ENCODE measurements at places on chromosomes 2 and 18.

GRCh38 chr2:46858702-46859090 lies 56.9 kb downstream of the MCFD2 start:
- DNase-seq, result peak; percentile 88

DNA sequence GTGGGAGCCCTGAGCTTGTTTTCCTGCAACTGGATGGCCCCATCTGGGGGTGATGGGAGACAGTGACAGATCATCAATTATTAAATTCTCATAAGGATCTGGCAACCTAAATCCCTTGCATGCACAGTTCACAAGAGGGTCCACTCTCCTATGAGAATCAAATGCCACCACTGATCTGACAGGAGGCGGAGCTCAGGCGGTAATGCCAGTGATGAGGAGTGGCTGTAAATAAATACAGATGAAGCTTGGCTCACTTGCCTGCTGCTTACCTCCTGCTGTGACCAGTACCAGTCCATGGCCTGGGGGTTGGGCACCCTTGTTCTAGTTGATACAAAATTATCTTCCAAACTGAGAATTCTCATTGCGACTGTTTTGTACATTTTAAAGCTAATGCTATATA lies 258.6 kb downstream of the CTNNA2 start:
- DNase-seq, result no peak

DNA sequence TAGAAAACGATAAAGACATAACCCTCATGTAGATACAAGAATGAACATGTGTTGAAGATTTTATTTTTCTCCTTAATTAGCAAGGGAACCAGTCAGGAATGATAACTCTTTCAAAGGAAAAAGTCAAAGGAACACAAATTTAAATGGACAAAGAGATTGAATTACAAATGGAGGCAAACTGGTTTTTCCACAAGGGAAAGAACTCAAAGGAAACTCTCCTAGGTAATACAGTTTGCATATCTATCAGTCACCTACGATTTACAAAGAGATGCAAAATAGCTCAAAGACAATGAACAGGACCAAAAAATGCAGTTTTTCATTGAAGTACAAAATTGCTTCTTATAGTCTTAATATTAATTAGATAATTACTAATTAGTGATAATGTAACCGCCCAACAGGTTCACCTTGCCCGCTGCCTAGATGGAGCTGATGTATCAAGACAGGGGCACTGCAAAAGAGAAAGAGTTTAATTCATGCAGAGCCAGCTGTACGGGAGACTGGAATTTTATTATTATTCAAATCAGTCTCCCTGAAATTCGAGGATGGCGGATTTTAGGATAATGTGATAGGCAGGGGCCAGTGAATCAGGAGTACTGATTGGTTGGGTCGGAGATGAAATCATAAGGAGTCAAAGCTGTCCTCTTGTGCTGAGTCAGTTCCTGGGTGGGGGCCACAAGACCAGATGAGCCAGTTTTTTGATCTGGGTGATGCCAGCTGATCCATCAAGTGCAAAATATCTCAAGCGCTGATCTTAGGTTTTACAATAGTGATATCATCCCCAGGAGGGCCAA lies 151.0 kb downstream of the TMEM17 start:
- no peak for DNase-seq

GRCh38 chr2:207876842-207877535 lies 107.3 kb upstream of the FZD5 start:
- no peak for DNase-seq

DNA sequence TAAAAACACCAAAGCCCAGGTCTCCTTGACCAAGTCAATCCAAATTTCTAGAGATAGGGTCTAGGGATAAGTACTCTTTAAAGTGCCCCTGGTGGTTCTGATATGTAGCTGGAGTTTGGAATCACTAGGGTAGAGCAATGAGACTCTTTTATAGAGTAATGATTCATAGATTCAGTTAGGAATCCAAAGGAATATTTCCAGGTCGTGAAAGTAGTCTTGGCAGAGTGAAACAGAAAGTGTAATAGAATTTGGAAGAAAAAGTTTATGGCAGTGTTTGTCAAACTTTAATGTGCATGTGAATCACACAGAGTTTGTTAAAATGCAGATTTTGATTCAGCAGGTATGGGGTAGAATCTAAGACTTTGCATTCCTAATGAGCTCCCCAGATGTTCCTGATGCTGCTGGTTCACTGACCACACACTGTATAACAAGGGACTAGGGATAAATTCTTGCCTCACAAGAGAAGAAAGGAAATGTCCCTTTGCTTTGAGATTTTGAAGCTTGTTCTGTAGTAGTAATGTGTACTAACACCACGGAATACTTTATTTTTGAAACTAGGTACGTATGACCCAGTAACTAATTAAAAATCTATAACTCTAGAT lies 1.8 kb downstream of the UPP2 start:
- no peak for DNase-seq

DNA sequence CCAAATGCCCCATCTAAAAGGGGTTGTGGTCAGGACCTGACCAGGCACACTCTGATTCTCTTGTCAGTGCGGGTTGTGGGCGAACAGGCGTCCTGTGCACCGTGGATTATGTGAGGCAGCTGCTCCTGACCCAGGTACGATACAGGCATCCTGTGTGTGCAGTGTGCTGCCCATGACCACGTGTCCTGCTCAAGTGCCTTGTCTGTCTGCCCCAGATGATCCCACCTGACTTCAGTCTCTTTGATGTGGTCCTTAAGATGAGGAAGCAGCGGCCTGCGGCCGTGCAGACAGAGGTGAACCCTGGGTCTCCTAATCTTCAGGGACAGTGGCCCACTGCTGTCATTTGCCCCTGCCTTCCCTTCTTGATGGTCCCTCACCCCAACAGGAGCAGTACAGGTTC lies 14.6 kb downstream of the PTPN18 start:
- no peak for DNase-seq

DNA sequence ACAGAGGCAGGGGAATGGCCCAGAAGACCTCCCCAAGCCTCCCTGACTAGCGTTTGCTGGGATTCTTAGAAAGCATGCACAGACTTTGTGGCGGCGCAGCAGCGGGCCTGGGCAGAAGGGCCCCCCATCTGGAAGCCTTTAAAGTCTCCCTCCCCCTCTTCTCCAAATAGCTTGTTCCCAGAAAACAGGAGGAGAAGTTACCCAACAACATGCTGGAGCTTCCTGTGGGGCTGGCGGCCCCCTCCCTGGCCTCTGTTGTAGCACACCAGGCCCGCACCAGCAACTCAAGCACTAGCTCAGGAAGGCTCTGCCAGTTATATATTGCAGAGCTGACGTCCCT lies 334.8 kb downstream of the DYSF start:
- no peak for DNase-seq

- no peak for DNase-seq
Observed at GRCh38 chr2:72144632-72145288, 2.9 kb downstream of the CYP26B1 start.

DNA sequence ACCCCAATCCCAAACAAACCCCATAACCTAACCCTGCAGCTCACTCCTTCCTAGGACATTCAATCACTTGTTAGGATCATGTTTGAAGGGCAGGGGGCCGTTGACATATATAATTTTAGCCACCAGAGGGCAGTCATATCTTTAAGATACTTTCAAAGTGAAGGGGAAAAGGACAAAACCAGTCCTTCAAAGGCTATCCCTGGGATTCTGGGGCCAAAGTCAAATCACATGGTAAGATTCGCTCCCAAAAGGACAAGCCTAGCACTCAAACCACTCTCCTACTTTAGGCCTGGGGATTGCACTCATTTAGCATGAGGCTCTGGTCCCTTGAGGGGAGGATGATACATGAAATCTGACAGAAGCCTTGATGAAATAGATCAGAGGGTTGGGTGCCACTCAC lies 44.6 kb downstream of the HAUS1 start:
- no peak for DNase-seq

DNA sequence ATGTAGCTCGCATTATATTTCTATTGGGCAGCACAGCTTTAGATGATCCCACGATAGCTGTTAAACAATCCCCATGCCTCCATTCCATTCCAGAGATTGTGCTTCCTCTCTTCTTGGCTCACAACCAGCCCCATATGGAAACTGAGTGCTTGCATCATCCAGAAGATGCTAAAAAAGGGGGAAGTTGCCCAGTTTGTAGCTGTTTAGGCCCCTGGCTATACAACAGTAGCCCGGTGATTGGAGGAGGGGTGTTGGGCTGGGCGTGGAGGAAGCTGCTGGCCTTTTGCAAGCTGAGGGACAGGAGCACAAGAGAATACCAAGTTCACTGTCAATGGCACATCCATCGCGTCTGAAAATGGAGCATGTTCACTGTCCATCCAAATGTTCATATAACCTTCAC lies 360.2 kb downstream of the ALK start:
- DNase-seq, result no peak

DNA sequence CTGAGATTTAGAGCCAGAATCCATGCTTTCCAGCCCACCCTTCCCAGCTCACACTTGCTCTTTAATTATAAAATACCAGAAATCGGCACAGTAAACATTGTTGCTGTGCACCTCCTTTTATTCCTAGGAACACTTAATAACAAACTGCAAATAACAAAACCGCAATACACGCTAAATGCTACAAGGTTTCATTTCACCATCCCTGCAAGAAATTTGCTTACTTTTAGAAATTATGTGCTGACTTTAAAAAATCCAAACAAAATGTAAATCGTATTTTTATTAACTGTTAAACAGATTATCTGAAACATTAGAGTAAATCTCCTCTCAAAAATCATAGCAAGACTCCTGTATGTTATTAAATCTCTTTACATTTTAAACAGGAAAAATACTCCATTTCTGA lies 79.3 kb downstream of the TCF4 start:
- no peak for DNase-seq

DNA sequence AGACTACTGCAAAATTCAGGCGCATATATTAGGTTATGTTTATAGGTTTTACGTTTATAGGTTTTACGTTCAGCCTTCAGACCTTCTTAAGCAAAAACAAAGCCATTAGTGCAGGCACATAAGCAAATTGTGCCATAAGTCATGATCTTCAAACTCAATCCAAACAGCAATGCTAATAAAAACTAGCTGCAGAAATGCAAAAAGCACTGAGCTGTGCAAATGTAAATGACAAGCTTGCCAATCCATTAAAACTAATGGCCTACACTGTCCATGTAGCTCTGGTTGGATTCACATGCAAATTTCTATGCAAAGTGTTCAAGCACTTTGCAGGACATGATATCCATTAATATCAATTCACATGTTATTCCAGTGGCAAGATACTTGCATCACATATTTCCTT lies 50.9 kb downstream of the LRPPRC start:
- no peak for DNase-seq
